Activated CD8-positive, alpha-beta memory T cell treated with anti-CD3 and anti-CD28 coated beads for 4 hours (primary cell): ENCODE measurements at places on chromosomes 12 and 14.

GRCh38 chr12:57755454-57756372 lies 810 bp downstream of the MARCHF9 start:
- no peak for DNase-seq

DNA sequence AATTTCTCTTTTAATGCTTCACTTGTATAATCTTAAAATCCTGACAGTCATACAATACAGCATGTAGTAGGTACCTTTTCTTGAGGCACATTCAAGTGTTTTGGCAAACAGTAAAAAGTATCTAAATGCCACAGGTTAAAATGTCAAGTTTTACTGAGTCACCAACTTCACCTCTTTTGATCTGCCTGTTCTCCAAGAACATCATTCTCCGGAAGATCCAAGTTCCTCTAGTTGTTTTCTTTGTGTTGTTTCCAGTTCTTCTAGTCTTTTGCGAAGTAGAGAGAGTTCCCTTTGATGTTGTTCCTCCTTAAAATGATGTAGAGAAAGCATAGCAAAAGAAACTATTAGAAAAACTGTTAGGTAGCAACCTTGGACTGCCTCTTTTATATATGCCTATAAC lies 151.1 kb downstream of the CEP83 start:
- DNase-seq = no peak

- DNase-seq = no peak
Observed at GRCh38 chr14:53946071-53946403, 10.6 kb downstream of the BMP4 start.

GRCh38 chr14:65937079-65937959 lies 524.8 kb downstream of the FUT8 start:
- no peak for DNase-seq

DNA sequence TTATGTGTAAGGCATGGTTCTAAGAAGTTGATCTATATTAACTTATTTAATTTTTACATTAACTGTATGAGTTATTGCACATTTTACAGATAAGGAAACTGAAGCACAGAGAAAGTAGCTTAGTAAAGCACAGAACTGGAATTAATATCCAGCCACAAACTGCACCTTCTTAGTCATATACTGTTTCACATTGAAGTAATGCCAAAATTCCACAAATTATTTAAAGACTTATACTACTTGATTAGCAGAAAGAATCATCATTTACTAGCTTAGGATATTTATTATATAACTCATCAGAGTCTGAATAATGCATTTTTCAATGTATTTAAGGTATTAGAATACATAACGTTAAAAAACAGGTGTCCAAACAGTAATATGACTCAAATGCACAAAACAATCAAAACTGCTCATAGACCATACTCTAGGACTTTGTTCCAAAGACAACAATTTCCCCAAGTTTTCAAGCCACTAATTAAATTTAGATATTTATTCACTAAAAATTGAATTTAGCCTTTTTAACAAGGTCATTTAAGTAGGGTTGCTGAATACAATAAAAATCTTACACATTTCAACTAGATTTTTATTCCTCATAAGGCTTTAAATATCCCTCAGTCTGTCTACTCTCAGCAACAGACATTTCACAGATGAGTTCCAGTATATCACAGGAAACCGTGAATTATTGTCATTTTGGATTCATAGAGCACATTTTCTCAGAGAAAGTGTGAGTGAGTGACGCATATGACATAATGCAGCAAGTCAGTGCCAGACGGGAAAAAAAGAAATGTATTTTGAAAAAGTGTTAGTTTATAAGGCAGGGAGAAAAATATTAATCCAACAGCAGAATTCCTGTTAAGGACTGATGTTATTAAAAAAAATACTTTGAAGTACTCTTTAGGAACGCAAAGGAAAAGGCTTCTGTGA lies 782.5 kb downstream of the TMTC2 start:
- DNase-seq = no peak

- no peak for DNase-seq
Observed at GRCh38 chr12:90274407-90274806, 565.8 kb upstream of the ATP2B1 start.

GRCh38 chr12:103688376-103689063 lies 101.4 kb downstream of the STAB2 start:
- DNase-seq = no peak

DNA sequence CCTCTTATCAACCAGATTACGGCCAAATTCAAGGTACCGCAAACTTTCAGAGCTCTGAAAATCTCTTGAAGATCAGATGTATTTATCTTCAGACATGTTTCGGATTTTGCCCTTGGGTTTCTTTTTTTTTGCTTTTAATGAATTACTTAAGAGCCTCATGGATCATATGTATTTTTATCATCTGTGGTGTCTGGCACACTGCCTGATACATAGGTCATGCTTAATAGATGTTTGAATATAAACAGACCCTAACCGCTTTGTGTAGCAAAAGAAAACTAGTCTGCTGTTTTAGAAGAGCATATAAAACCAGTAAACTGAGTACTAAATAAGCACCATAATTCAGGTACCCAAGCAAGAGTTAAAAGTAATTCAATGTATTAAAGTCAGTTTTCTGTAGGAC lies 20.1 kb upstream of the TBK1 start:
- no peak for DNase-seq

DNA sequence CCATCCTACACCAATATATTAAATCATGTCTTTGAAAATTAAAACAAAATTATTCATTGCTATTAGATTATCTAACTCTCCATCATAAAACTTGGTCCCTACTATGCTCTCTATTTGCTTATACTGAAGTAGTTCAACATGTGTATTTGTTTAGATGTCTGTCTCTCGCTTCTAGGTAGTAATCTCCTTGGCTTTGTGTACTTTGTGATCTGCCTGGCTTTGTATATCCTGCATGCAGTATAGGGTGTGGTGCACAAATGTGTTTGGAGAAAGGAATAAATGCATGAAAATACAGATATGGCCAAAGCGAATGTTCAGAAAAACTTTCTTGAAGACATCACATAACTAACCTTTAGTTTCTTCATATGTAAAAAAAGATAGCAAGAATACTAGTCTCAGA lies 246.6 kb upstream of the LRFN5 start:
- DNase-seq = no peak
